ENCODE measurements at places on chromosomes 12 and 14. TPM values are rescaled to one million over a fixed set of nuclear protein-coding genes. Genes with fewer than 3 reads are reported as not detected.

DNA sequence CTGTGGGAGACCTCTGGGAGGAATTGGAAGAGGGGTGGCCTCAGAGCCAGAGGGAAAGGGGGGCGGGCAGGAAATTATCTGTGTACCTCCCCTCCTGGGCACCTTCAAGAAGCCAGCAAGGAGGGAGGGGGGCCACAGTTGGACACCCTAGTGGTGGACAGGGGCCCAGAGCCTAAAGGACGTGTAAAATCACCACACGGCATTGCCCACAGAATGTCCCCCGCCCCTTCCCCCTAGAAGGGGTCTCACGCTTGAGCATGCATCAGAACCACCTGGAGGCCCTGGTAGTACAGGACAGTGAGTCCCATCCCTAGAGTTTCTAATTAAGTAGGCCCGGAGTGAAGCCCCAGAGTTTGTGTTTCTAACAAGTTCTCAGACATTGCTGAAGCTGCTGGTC is 8.2 kb downstream of the ENDOU start:
- DNase-seq = no peak
- H3K4me1 ChIP-seq = peaks cover 24% of the 10 kb centered on the region
- no peak overlapping the region for H3K4me3 ChIP-seq
- H3K27ac ChIP-seq = peak overlapping the region; percentile 93

GRCh38 chr12:116515684-116516083 is 43.5 kb upstream of the MAP1LC3B2 start:
- H3K4me3 ChIP-seq = no peak overlapping the region
- no peaks in the 10 kb centered on the region for H3K4me1 ChIP-seq
- no peak overlapping the region for H3K27ac ChIP-seq
- H3K27me3 ChIP-seq = no peaks in the 10 kb centered on the region
- no peaks in the 10 kb centered on the region for H3K36me3 ChIP-seq

GRCh38 chr12:132026796-132027500 is 77.2 kb downstream of the EP400 start:
- H3K4me3 ChIP-seq = no peak overlapping the region
- no peaks in the 10 kb centered on the region for H3K36me3 ChIP-seq
- no peak for DNase-seq
- no peaks in the 10 kb centered on the region for H3K4me1 ChIP-seq

GRCh38 chr12:1767407-1768090 is 52.8 kb upstream of the LRTM2 start:
- no peak overlapping the region for H3K4me3 ChIP-seq
- H3K27ac ChIP-seq = no peak overlapping the region
- H3K36me3 ChIP-seq = no peaks in the 10 kb centered on the region

DNA sequence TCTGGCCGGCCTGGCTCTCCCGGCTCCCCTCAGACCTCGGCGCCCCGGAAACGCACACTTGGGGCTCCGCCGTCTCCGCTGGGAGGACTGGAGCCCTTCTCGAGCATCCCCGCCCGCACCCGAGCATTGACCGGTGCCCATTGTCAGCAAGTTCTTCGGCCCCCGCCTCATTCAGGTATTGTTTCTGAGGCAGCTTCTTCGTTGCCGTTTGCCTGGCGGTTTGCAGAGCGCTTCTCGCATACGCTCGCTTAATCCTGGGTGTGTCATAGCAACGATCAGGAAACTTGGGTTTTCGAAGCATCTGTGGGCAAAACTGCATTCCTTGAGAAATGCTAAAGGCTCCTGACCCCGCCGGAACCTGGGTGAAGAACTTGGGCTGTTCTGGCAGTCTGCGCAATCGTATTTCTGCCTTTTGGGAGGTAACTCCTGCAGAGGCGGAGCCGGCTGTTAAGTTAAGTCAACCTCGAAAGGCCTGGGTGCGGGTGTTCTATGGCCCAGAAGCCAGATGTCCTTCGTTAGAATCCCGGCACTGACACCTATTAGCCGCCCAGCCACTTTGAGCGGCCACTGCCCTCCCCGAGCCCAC is 518 bp downstream of the GSKIP start:
- H3K27ac ChIP-seq = peak overlapping the region; percentile 98
- no peaks in the 10 kb centered on the region for H3K27me3 ChIP-seq
- peak overlapping the region; percentile 98 for H3K4me3 ChIP-seq
- peaks cover 55% of the 10 kb centered on the region for H3K4me1 ChIP-seq

GRCh38 chr14:91309756-91310280 is 65.3 kb upstream of the GPR68 start:
- H3K27me3 ChIP-seq = no peaks in the 10 kb centered on the region
- H3K36me3 ChIP-seq = no peaks in the 10 kb centered on the region
- no peak for DNase-seq
- no peak overlapping the region for H3K4me3 ChIP-seq
- H3K27ac ChIP-seq = no peak overlapping the region

GRCh38 chr12:128314611-128315010 is 47.6 kb downstream of the TMEM132C start:
- no peaks in the 10 kb centered on the region for H3K27me3 ChIP-seq
- no peaks in the 10 kb centered on the region for H3K4me1 ChIP-seq
- no peak overlapping the region for H3K27ac ChIP-seq
- DNase-seq = no peak
- no peak overlapping the region for H3K4me3 ChIP-seq

DNA sequence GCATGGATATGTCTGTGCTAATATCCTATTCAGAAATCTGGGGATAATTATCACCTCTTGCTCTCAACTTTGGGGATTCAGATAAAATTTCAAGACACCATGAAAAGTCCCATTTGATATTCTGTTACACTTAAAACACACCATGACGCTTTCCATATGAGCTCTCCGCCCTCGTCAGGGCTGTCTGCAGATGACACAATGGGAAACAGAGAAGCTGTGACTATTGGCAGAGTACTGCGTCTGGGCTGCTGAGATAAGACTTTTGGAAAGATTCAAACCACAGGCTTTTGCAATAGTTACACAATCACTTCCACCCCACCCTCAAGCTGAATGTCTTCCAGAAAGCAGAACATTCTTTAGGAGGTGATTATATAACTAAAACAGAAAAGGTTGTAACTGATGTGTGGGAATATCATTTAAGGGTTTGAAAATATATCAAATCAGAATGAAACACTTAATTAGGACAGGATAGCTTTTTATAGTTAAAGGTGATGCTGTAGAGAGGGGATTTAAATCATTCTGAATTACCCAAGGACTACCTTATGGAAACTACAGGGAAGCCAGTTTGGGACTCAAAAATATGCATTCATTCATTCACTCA is 75.3 kb upstream of the TMPO start:
- no peaks in the 10 kb centered on the region for H3K27me3 ChIP-seq
- no peaks in the 10 kb centered on the region for H3K36me3 ChIP-seq
- H3K4me3 ChIP-seq = no peak overlapping the region
- H3K27ac ChIP-seq = peak overlapping the region; percentile 42

DNA sequence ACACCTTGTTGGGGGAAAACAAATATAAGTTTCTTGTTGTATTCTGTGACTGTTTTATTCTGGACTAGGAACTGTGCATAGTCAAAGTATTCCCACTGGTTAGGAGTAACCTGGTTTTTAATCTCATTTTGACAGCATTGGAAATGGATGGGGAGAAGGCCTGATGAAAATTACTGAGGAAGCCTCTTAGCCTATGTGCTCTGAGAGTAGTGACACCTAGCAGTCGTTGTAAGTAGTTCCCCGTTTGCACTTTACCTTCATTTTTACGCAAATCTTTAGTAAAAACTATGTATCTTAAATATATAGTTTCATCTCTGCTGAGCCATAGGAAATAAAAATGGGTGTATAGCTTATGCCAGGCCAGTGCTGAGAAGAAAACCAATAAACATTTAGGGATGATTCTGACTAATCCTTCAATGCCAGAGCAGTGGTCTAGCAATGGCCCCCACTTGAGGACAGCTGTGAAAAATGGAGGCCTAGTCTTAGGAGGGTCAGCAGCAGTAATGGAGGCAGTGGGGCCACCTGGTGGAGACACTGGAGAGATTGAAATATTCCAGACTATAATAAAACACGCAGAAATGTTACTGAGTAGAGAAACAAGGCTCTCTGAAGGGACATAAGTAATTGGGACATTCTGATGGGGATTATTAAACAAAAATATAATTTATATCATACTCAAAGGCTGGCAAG is 133.2 kb upstream of the NOVA1 start:
- H3K4me3 ChIP-seq = no peak overlapping the region
- H3K27ac ChIP-seq = no peak overlapping the region
- H3K36me3 ChIP-seq = no peaks in the 10 kb centered on the region
- H3K4me1 ChIP-seq = no peaks in the 10 kb centered on the region

- no peak overlapping the region for H3K27ac ChIP-seq
- no peak overlapping the region for H3K4me3 ChIP-seq
- H3K27me3 ChIP-seq = no peaks in the 10 kb centered on the region
Observed at GRCh38 chr12:70456953-70457352, 90.9 kb downstream of the KCNMB4 start.

GNB3 gene
- total RNA-seq = not detected

NR4A1 gene
- total RNA-seq = 87.9 TPM

TRIM9 gene
- 21.3 TPM for total RNA-seq

RGS6 gene
- not detected for total RNA-seq

CPNE6 gene
- total RNA-seq = not detected

PPP1R36 gene
- total RNA-seq = 2.4 TPM

CLEC4D gene
- total RNA-seq = not detected

KRT72 gene
- not detected for total RNA-seq

EFS gene
- total RNA-seq = 3.8 TPM
